Purkinje cell (primary cell): ENCODE measurements at places on chromosomes 5 and 9. TPM values are rescaled to one million over a fixed set of nuclear protein-coding genes. Genes with fewer than 3 reads are reported as not detected.

The CORO2A gene
- polyA plus RNA-seq = 0.55 TPM in 1 of 2 replicates, not detected in the other

The SYNPO gene
- polyA plus RNA-seq = 0.25 and 4.6 TPM in 2 replicates

The GZMA gene
- polyA plus RNA-seq = not detected in 2 replicates

The SETD9 gene
- polyA plus RNA-seq = 0.91 and 7.0 TPM in 2 replicates

The CDH10 gene
- polyA plus RNA-seq = 13.7 and 18.7 TPM in 2 replicates

The NPM1 gene
- polyA plus RNA-seq = 740 and 959 TPM in 2 replicates

The F2R gene
- 0.20 TPM in 1 of 2 replicates, not detected in the other for polyA plus RNA-seq

The SDHA gene
- 131 and 144 TPM in 2 replicates for polyA plus RNA-seq

The STC2 gene
- 2.0 and 5.7 TPM in 2 replicates for polyA plus RNA-seq

The SCGB3A2 gene
- not detected in 2 replicates for polyA plus RNA-seq

The NR3C1 gene
- polyA plus RNA-seq = 27.6 and 33.1 TPM in 2 replicates

The SIMC1 gene
- polyA plus RNA-seq = 14.1 and 15.8 TPM in 2 replicates

The EPB41L4A gene
- 0.22 and 0.92 TPM in 2 replicates for polyA plus RNA-seq

The COL5A1 gene
- 5.9 and 11.6 TPM in 2 replicates for polyA plus RNA-seq

The KDM4C gene
- polyA plus RNA-seq = 7.4 and 11.6 TPM in 2 replicates

The WWC1 gene
- 15.0 and 21.7 TPM in 2 replicates for polyA plus RNA-seq

The PCDHGB1 gene
- polyA plus RNA-seq = not detected in 2 replicates

The HAVCR1 gene
- polyA plus RNA-seq = not detected in 2 replicates

The IQGAP2 gene
- polyA plus RNA-seq = 0.38 and 0.44 TPM in 2 replicates
